SK-N-SH treated with all-trans-retinoic acid at 6 μM for 48 hours (cell line): ENCODE measurements at places on chromosomes 13 and 19.
A peak's percentile ranks its signal among the peaks of the same experiment; 100 is the strongest.

- ATAC-seq, result peak; percentile 84
Measured at GRCh38 chr19:14517840-14518505, at the start of gene DNAJB1. TSS of gene DNAJB1 (minus strand) at chr19:14518397. CDS start at chr19:14518349, 48 bp downstream.

- peak; percentile 43; the same call in 2 of the 3 replicates for ATAC-seq
Measured at GRCh38 chr19:45187421-45188100, 9.0 kb downstream of the BLOC1S3 start.

- ATAC-seq, result no peak
Measured at GRCh38 chr19:14320253-14320652, 61.0 kb upstream of the ADGRE5 start.

GRCh38 chr13:62906896-62907295, 1491.2 kb upstream of the PCDH20 start:
- no peak for ATAC-seq

DNA sequence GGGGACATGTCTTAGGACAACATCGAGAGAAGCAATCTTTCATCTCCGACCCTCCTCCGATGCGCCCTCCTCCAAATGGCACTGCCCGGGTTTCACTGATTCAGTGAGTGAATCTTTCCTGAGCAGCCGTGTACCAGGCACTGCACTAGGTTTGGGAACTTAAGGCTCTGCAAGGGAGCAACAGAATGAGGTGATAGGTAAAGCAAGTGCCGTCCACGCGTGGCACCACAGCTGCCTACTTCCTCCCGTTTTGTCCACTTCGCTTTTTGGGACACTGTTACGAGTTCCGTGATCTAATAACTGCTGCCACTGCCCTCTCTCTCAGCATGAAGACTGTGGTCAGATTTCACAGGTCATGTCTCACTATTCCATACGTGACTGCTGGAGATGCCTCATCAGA, 131.0 kb downstream of the TEX29 start:
- ATAC-seq, result no peak

GRCh38 chr19:18488838-18489626, 32.8 kb downstream of the ELL start:
- ATAC-seq, result peak; percentile 49

GRCh38 chr19:35767288-35768081, 7.9 kb upstream of the ARHGAP33 start:
- no peak; the same call in 2 of the 3 replicates for ATAC-seq

GRCh38 chr13:33937373-33938098, 119.6 kb downstream of the RFC3 start:
- no peak for ATAC-seq

GRCh38 chr13:29858231-29858630, 7.8 kb upstream of the UBL3 start:
- ATAC-seq, result no peak

DNA sequence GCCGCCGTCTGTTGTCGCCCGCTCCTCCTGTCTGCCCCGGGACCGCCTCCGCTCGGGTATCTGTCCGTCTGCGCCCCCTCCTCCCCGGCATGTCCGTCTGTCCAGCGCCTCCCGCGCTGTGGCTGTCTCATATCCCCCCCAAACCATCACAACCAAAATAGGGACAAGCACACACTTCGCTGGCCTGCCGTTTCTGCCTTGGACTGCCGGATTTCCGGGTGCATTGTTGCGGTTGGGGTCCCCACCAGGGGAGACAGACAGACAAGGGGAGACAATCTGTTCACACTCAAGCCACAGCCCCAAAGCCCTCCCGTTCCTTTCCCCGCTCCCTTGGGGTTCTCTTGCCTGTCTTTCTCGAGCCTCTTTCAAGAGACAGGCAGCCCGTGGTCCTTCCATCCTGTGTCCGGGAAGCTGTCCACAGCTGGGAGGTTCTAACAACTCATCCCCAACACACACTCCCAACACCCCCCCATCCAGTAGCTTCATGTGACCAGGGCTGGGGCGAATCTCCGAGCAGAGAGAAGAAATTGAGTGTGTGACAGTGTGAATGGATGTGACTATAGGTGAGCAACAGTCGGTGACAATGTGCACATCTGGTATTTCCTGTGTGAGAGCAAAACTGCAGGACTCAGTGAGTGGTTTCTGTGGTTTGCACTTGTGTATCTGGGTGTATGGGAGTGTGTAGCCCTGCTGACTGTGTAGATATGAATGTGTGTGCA, 16.5 kb upstream of the FOSB start:
- ATAC-seq, result no peak

DNA sequence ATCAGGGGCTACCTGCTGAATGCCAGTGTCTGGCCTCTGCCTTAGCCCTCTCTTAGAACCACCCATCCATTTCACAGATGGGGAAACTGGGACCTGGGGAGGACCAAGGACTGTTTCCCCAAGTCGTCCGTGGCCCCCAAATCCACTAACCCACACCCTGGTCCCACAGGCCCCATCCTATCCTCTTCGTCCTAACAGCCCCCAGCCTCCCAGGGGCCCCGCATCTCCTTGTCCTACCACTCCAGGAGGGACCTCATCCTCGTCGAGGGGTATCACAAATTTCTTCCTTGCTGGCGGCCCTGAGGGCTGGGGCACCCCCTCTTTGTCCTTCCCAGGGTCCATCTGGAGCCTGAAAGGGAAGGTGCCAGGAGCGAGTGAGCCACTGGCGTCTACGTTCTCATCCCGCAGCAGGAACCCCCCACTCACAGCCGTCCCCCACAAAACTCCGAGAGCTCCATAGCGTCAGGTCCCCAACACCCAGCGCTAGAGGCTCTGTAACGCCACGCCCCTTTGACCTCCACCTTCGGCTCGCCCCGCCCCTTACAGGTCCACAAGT, 606 bp downstream of the ERCC1 start:
- no peak for ATAC-seq

GRCh38 chr19:12896460-12896859, 5.5 kb downstream of the GCDH start:
- ATAC-seq, result no peak

DNA sequence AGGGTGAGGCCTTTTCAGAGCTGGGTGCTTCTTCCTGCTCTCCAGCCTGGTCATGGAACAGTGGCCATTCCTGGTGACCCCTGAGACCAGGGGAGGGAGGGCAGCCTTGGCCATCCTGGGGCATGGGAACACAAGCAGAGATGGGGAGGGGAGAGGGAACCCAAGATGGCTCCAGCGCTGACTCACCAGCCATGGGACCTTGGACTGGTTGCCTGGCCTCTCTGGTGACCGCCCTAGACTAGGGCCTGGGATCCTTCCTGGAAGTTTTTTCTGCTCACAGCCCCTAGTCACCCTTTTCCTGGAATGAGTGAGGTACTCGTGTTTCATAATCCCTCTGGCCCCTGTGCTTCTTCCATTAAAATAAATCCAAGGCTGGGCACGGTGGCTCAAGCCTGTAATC, 3.3 kb upstream of the OPA3 start:
- no peak for ATAC-seq

GRCh38 chr13:75376792-75377402, 105.1 kb downstream of the TBC1D4 start:
- ATAC-seq, result no peak

GRCh38 chr13:27353708-27354107, 70.7 kb upstream of the GTF3A start:
- ATAC-seq, result no peak; the same call in 2 of the 3 replicates

- ATAC-seq, result peak; percentile 59
Measured at GRCh38 chr19:54464044-54464629, 559 bp upstream of the LENG9 start.

- peak; percentile 36; the same call in 1 of the 3 replicates for ATAC-seq
Measured at GRCh38 chr13:44972956-44973581, 16.2 kb downstream of the NUFIP1 start.

- no peak for ATAC-seq
Measured at GRCh38 chr19:44755219-44755618, 6.7 kb downstream of the BCL3 start.

GRCh38 chr13:61413572-61414535, 1.8 kb downstream of the PCDH20 start:
- no peak; the same call in 2 of the 3 replicates for ATAC-seq

- no peak for ATAC-seq
Measured at GRCh38 chr19:18773682-18774081, 17.4 kb downstream of the COMP start.

DNA sequence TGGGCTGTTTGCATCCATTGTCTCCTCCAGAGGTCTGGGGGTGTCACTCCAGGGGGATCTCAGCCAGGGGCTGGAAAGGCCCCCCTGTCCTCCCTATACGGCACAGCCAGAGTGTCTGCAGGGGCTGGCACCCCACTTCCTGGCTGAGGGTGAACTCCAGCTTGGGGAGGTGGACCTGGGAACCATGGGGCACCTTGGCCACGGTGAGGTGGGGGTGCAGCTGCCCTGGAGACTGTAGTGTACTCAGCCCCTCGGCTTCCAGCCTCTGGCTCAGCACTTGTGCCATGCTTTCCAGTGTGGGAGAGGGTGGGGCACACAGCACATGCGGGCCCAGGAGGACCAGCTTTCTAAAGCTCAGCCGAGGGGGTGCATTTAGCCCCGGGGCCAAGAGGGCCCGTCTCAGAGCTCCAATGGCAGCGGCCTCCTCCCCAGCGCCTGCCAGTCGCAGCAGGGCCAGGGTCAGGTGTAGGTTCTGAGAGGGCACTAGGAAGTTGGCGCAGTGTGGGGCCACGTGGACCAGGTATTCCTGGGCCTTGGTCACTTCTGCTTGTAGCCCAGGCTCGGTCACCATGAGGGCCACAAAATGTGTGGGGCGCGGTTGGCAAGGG, 1.4 kb downstream of the LENG9 start:
- no peak for ATAC-seq

GRCh38 chr13:80123945-80124344, 217.0 kb downstream of the SPRY2 start:
- no peak for ATAC-seq

DNA sequence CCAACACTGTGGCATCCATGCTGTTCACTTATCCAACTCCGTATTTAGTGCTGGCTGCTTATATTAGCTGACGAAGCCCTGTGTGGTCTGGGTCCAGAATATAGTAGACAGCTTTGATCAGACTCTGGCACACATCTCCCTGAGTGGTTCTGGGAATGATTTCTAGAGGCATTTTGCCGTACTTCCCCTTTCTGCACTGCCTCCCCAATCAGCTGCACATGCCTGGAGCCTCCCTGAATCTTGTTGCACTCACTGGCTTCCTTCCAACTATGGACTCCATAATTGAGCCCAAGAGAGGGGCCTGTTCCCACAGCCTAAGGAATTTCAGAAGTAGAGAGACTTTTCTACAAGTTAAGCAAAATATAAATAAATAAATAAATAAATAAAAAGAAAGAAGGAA, 30.4 kb upstream of the PCDH8 start:
- ATAC-seq, result no peak

GRCh38 chr13:25371875-25372283, at the start of gene ATP8A2:
TSS of gene ATP8A2 (plus strand) at chr13:25371974. CDS start at chr13:25372213, 239 bp downstream.
- peak; percentile 40 for ATAC-seq

- ATAC-seq, result no peak
Measured at GRCh38 chr19:18945297-18945696, 4.3 kb upstream of the HOMER3 start.

GRCh38 chr13:26051657-26052311, at the start of gene SHISA2:
TSS of gene SHISA2 (minus strand) at chr13:26052016. CDS start at chr13:26050975, 1,041 bp downstream.
- peak; percentile 74 for ATAC-seq

DNA sequence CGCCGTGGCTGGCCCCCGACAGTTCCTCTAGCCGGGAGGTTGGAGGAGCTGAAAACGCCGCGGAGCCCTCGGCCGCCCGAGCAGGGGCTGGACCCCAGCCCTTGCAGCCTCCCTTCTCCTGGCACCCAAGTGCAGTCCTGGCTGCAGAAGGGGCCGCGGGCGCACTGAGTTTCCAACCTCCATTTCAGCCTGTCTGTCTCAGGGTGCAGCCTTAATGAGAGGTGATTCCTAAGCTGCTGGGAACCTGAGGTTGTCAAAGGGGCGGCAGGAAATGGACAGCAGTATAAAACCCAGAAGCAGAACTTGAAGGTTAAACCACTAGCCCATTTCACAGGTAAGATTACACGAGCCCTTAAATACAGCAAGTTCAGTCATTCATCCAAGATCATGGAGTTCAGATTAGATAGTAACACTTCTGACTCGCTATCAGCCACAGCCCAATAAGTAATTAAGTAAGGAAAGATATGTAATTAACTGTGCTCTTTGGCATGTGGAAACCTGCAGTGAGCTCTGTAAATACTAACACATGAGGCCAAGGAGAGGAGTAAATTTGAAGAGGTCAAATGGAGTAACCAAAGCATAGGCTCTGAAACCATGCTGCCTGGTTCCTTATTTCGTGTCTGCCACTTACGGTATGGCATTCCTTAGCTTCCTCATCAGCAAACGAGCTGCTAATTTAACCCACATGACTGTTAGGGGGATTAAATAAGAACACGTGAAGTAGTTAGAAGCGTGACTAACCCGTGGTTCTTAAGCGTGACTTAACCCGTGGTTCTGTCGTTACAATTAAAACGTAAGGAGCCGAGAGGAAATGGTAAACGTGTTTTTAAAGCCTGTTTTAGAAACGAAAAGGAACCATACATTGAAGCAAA, 686 bp downstream of the SETDB2 start:
- peak; percentile 41 for ATAC-seq

DNA sequence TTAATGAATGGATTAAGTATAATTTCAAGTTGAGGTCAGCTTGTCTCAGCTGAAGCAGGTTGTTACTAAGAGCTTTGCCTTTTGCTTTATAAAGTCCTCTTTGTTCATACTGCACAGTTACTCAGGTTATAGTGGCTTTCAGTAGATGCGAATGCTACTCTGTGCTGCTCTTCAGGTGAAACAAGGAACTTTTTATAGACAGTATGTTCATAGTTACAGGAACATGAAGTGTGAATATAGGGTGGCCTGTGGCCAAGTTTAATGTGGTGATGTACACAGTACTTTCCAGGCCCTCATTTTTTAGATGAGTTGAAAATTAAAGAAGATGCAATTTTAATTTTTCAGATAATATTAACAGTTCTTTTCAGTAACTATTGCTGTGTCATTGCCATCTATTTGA, 20.8 kb downstream of the SUGT1 start:
- no peak for ATAC-seq

DNA sequence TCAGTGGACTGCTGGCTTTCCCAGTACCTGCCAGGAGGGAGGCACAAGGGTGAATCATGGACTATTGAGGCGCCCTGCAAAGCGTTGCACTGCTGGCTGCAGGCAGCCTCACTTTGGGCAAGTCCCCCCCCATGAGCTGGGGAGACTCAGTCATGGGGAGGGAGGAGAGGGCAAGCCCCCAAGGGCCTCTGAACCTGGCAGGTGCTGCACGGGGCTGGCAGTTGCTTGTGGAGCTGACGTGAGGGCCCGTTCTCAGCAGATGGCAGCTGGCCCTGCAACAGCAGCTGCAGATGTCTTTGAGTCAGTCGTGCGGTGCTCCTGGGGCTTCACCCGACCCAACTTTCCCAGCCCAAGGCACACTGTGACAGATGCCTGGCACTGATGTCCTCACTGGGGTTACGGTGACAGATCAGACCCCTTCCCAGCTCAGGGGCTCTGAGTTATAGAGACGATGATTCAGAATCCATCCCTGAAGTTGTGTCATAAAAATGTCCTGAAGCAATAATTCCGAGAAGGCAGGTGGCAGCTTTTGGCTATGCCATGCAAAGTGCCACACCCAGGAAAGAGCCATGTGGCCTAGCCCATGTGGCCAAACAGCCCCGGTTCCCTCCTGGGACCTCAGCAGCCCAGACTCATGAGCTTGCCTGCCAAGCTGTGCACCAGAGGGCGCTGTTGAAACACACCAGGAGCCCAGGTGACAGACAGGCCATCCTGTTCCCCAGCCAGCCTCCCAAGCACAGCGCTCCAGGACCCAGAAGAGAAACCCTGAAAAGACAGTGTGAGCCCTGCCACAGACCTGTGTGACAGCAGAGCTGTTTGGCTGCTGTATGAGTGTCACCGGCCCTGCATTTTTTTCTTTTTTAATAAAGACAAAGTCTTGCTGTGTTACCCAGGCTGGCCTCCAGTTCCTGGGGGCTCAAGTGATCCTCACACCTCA, 53.6 kb upstream of the LDLR start:
- peak; percentile 98 for ATAC-seq

GRCh38 chr19:54160854-54161253, 1.3 kb upstream of the LENG1 start:
- ATAC-seq, result no peak

- ATAC-seq, result no peak
Measured at GRCh38 chr19:33914599-33914998, 117.9 kb downstream of the KCTD15 start.
